Sciatic nerve (tissue), 2 donors: ENCODE measurements at places on chromosomes 7 and 10.

- no peak for DNase-seq
Observed at GRCh38 chr7:9097565-9098060, 664.2 kb downstream of the NXPH1 start.

- no peak for DNase-seq
Observed at GRCh38 chr7:113810080-113810744, 108.6 kb downstream of the PPP1R3A start.

DNA sequence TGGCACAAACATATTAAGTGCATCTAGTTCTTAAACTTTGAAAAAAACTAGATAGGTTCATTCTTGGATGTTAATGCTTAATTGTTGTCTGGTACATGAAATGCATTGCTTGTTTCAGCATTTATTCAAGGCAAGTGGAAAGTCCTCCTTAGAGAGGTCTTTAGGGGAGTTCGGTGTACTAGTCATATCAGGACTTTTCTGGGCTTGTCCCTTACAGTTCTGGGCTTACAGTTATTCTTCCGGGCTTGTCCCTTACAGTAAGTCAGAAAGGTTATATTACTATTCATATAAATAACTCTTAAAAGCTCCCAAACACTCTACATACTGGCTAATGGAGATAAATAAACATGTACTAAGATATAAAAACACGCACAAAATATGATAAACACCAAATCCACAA is 61.6 kb upstream of the MRLN start:
- no peak for DNase-seq

DNA sequence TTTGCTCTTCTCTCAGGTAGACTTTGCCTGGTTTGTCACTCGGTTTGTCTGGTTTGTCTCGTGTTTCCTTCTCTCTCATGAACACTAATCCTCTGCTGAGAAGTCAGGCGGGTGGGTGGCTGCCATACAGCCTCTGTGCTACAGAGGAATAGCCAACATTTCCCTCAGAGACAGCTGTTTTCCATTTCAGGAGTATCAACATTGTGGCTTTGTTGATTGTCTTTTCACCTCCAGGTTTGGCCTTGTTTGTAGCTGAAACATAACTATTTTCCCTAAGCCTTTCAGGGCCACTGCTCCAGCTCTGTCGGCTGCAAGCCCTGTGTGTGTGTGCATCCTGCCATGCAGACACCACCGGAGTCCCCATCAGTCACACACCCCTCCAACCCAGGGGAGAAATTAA is 122.8 kb downstream of the BAMBI start:
- DNase-seq = no peak

GRCh38 chr10:75772153-75772887 is 340.9 kb downstream of the LRMDA start:
- DNase-seq = no peak

DNA sequence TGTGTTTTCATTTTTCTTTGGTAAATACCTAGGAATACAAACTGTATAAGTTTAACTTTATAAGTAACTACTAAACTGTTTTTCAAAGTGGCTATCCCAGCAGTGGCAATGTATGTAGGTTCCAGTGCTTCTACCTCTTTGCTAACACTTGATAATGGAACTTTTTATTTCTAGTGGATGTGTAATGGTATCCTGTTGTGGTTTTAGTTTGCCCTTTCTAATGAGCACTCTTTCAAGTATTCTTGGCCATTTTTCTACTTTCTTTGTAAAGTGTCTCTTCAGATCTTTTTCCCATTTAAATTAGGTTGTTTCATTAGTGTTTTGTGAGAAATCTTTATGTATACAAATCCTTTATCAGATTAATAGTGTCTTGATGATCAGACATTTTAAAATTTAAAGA is 4.6 kb downstream of the KIF20B start:
- DNase-seq = no peak

- DNase-seq = no peak
Observed at GRCh38 chr7:17844514-17845196, 95.6 kb downstream of the SNX13 start.

DNA sequence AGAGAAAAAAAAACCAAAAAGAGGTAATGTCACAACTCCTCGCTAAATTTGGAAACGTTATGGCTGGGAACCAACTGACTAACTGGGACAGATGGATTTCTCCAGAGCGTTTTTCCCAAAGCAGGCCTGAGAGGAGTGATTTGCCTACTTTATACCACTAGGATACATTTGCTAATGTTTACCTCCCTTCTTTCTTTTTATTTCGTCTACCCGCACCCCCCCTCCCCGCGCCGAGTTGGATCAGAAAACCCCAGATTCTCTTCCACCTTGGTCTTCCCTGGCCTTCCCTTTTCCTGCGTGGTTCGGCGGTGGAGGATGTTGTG is 7.2 kb downstream of the CPA2 start:
- DNase-seq = no peak
